Fibroblast of lung (primary cell): ENCODE measurements at places on chromosomes 5 and 9. TPM values are rescaled to one million over a fixed set of nuclear protein-coding genes. Genes with fewer than 3 reads are reported as not detected.

Gene FAM151B
- 3.9 and 4.8 TPM in 2 replicates for total RNA-seq

- no peaks in the 10 kb centered on the region for H3K36me3 ChIP-seq
- DNase-seq, result peak; percentile 61
- H3K4me1 ChIP-seq, result peaks cover 10% of the 10 kb centered on the region
- H3K27ac ChIP-seq, result no peak overlapping the region
- H3K27me3 ChIP-seq, result no peaks in the 10 kb centered on the region
Observed at GRCh38 chr5:149317281-149318048, 27.8 kb upstream of the GRPEL2 start.

GRCh38 chr5:37792975-37793631 is 46.7 kb downstream of the GDNF start:
- H3K4me3 ChIP-seq, result no peak overlapping the region
- H3K4me1 ChIP-seq, result no peaks in the 10 kb centered on the region
- no peaks in the 10 kb centered on the region for H3K36me3 ChIP-seq
- peak; percentile 61 for DNase-seq

Gene SOX30
- under 0.01 TPM in 1 of 2 replicates, not detected in the other for total RNA-seq

Gene TCF7
- 1.0 and 3.1 TPM in 2 replicates for total RNA-seq

Gene CDO1
- total RNA-seq, result 4.6 and 6.9 TPM in 2 replicates

Gene MARCOL
- not detected in 2 replicates for total RNA-seq

Gene ACTBL2
- under 0.01 TPM in 1 of 2 replicates, not detected in the other for total RNA-seq

Gene CD74
- total RNA-seq, result 3.9 and 5.9 TPM in 2 replicates

GRCh38 chr9:115766370-115766955 is 387.1 kb upstream of the PAPPA start:
- no peaks in the 10 kb centered on the region for H3K27me3 ChIP-seq
- no peak overlapping the region for H3K27ac ChIP-seq
- no peak for DNase-seq
- H3K36me3 ChIP-seq, result no peaks in the 10 kb centered on the region
- H3K4me3 ChIP-seq, result no peak overlapping the region

DNA sequence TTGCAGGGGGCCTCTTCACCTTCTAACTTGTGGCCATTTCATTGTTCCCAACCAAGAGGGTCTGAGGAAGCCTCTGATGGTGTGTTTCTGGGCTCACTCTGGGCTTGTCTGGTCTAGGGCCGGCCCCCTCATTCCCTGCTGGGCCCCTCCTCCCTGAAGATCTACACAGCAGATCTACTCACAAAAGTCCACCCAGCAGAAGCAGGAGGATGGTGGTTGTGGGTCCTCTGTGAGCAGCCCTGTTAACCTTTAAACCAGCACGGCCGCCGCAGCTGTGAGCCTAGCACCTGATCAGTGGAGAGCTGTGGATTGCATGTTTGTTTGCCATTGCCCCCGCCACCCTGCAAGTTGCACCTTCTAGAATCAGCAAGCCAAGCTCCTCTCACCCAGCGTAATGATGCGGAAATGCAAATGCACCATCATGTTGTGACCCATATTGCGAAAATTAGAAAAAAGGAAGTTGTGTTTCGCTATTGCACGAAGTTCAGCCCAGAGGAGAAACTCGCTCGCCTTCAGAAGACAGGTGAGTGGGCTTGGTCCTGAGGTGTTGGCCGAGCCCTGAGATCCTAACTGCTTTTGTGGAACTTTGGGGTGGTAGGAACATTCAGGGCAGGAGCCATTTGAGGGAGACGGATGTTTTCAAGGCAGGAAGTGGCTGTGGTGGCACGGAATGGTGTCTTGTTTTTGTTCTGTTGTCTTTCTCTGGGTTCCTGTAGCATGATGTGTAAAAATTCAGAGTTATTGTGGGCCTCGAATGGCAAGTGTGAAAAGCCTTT is 16.7 kb downstream of the FGD3 start:
- H3K27me3 ChIP-seq, result no peaks in the 10 kb centered on the region
- no peak for DNase-seq
- H3K4me1 ChIP-seq, result no peaks in the 10 kb centered on the region
- H3K36me3 ChIP-seq, result no peaks in the 10 kb centered on the region
- no peak overlapping the region for H3K4me3 ChIP-seq

DNA sequence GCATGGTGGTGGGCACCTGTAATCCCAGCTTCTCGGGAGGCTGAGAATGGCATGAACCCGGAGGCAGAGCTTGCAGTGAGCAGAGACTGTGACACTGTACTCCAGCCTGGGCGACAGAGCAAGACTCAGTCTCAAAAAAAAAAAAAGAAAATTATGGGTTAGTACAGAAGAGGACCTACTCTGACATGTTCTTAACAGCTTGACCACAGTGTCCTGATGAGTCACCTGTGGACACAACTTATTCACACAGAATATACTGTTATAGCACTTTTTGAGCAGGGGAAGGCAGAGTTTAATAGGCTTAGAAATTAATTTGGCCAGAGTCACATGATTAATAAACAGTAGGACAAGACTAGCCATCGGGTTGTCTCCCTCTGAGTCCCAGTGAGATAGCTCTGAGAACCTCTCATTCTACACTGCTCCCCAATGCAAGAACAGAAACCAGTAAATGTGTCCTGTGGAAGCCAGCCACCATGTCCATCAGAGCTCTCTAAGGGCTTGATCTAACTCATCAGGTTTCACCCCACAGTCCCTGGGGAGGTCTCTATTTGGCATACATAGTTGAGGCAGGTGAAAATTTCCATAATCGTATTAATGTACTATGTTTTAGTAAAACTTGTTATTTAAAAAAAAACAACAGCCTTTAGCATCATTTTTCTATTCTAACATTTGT is 1077.9 kb upstream of the C9orf72 start:
- H3K36me3 ChIP-seq, result no peaks in the 10 kb centered on the region
- no peak overlapping the region for H3K27ac ChIP-seq
- no peak overlapping the region for H3K4me3 ChIP-seq
- no peaks in the 10 kb centered on the region for H3K27me3 ChIP-seq
- DNase-seq, result no peak

GRCh38 chr5:163363389-163363788 is 74.0 kb upstream of the CCNG1 start:
- H3K27ac ChIP-seq, result no peak overlapping the region
- no peaks in the 10 kb centered on the region for H3K27me3 ChIP-seq
- DNase-seq, result no peak
- H3K4me3 ChIP-seq, result no peak overlapping the region

GRCh38 chr5:16880547-16880946 is 55.5 kb downstream of the MYO10 start:
- no peak overlapping the region for H3K27ac ChIP-seq
- no peak for DNase-seq
- H3K27me3 ChIP-seq, result no peaks in the 10 kb centered on the region
- H3K36me3 ChIP-seq, result no peaks in the 10 kb centered on the region
- no peak overlapping the region for H3K4me3 ChIP-seq

Gene EIF4EBP3
- 1.8 and 2.3 TPM in 2 replicates for total RNA-seq

Gene SNCB
- total RNA-seq, result 0.17 TPM in 1 of 2 replicates, not detected in the other

GRCh38 chr9:14326264-14326826 is 12.4 kb upstream of the NFIB start:
- no peak overlapping the region for H3K27ac ChIP-seq
- H3K4me3 ChIP-seq, result no peak overlapping the region
- DNase-seq, result peak; percentile 81
- H3K36me3 ChIP-seq, result no peaks in the 10 kb centered on the region

Gene CNOT8
- 50.1 and 50.7 TPM in 2 replicates for total RNA-seq

Gene CARTPT
- total RNA-seq, result not detected in 2 replicates

- no peak overlapping the region for H3K27ac ChIP-seq
- H3K4me3 ChIP-seq, result no peak overlapping the region
- peaks cover 2% of the 10 kb centered on the region for H3K4me1 ChIP-seq
- H3K27me3 ChIP-seq, result no peaks in the 10 kb centered on the region
- no peaks in the 10 kb centered on the region for H3K36me3 ChIP-seq
Observed at GRCh38 chr9:122944960-122945888, 4.4 kb downstream of the RABGAP1 start.

DNA sequence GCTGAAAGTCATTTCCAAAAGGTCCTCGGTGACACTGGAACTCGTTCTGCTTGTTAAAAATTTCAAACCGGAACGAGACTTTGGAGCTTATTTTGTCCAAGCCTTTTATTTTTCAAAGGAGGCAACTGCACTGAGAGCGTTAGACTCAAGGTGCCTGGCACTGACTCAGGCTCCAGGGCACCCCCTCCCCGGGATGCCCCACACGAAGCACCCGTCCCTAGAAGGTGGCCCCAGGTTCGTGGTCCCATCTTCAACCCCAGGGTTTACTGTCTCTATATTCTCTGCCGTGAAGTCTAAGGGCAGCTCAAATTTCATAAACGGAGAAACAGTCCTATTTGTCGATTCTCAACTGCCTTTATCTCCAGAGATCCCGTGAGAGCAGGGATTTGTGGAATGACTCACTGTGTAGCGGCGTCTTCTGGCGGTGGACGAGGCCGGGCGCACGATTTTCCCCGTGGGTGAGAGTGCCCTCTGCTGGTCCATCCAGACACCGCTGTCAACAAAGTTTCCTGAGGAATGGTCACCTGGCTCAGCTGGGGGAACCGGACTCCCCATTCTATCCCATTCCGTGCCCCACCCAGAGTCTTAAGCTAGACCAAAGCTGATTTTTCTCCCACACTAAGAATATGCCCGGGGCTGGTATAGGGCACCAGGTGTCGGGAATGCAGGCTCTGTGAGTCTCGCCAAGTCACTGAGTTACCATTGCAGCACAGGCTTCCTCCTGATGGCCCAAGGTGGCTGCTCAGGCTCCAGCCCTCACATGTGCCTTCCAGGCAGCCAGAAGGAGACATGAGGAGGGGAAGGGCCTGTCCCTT is 27.1 kb upstream of the SLC6A19 start:
- H3K4me3 ChIP-seq, result no peak overlapping the region
- H3K27ac ChIP-seq, result no peak overlapping the region
- H3K36me3 ChIP-seq, result no peaks in the 10 kb centered on the region
- DNase-seq, result peak; percentile 75

- no peak overlapping the region for H3K4me3 ChIP-seq
- no peaks in the 10 kb centered on the region for H3K4me1 ChIP-seq
- H3K27ac ChIP-seq, result no peak overlapping the region
Observed at GRCh38 chr9:134100040-134100439, 32.2 kb upstream of the BRD3 start.

DNA sequence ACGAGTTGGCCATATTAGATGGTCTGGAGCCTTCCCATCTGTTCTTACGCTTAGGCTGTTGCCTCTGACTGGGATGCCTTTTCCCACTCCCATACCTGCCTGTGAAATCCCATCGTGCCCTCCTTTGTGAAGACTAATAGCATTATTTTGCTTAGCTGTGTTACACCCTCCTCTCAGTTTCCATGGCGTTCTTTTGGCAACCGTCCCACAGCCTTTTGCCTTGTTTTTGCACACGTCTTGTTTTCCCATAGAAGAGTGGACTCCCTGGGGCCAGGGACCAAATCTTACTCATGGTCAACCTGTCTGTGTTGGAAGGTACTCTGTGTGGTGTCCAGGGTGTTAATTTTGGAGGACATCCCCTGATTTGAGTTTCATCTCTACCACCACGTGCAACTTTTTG is 242.1 kb downstream of the HSPA4 start:
- no peak overlapping the region for H3K4me3 ChIP-seq
- no peaks in the 10 kb centered on the region for H3K27me3 ChIP-seq
- H3K36me3 ChIP-seq, result no peaks in the 10 kb centered on the region
- DNase-seq, result no peak
- H3K4me1 ChIP-seq, result no peaks in the 10 kb centered on the region

Gene LCN15
- not detected in 2 replicates for total RNA-seq

Gene MAMDC4
- 3.3 and 4.6 TPM in 2 replicates for total RNA-seq

DNA sequence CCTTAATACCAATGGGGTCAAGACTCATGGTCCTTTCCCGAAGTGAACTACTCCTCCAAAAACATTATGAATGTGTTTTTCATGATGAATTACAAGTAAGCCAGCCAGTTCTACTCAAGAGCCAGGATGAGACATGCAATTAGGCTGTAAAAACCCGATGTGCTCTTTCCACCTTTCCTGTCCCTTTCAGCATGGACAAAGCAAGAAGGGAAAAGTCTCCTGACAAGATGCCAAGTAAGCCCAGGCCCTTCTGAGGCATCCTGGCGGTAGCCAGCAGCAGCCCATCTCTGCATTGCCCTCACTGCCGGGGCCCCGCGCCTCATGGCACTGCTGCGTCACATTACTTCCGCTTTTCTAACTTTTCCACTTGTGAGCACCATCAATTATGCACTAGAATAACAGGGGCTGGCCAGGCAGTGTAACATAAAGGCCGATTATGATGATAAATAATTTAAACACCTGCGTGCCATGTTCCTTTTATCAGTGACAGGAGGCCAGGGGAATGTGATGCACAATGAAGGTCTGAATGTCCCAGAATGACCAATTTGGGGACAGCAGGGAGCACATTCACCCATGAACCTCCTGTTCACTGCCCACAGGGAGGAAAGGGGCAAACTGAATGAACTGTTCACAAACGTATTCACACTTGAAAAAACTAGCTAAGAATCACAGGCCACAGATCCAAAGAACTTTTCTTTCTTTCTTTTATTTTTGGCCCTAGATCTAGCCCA is 37.4 kb downstream of the EFNA5 start:
- H3K4me3 ChIP-seq, result no peak overlapping the region
- no peaks in the 10 kb centered on the region for H3K27me3 ChIP-seq
- H3K27ac ChIP-seq, result no peak overlapping the region
- DNase-seq, result peak; percentile 31
- peaks cover 2% of the 10 kb centered on the region for H3K4me1 ChIP-seq
- no peaks in the 10 kb centered on the region for H3K36me3 ChIP-seq

Gene SPINK1
- total RNA-seq, result not detected in 2 replicates

- no peaks in the 10 kb centered on the region for H3K36me3 ChIP-seq
- no peaks in the 10 kb centered on the region for H3K4me1 ChIP-seq
- H3K4me3 ChIP-seq, result no peak overlapping the region
- DNase-seq, result no peak
- no peak overlapping the region for H3K27ac ChIP-seq
Observed at GRCh38 chr9:129368444-129368978, 190.4 kb upstream of the IER5L start.

Gene PAPPA
- total RNA-seq, result 33.4 and 45.7 TPM in 2 replicates

GRCh38 chr5:158434749-158435148 is 575.8 kb upstream of the CLINT1 start:
- no peak overlapping the region for H3K27ac ChIP-seq
- no peaks in the 10 kb centered on the region for H3K27me3 ChIP-seq
- H3K4me1 ChIP-seq, result no peaks in the 10 kb centered on the region
- DNase-seq, result no peak

DNA sequence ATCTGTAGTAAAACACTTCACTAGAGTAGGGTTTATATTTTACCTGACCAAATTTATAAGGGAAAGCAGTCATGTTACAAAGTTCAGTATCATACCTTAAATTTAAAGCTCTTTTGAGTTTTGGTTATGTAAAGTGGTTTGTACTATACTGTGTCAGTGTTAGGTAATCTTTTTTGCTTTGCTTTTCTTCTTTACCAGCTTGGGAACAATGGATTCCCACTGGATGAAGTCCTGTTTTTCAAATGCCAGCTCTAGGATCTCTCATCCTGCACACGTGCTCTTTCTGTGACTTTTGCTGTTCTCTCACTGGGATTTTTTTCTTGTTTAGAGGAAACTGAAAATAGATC is 15.9 kb downstream of the CYSTM1 start:
- H3K36me3 ChIP-seq, result no peaks in the 10 kb centered on the region
- no peak overlapping the region for H3K27ac ChIP-seq
- H3K4me3 ChIP-seq, result no peak overlapping the region
- H3K27me3 ChIP-seq, result no peaks in the 10 kb centered on the region
- no peak for DNase-seq
